ENCODE measurements at places on chromosomes 2 and 18.

GRCh38 chr2:11094021-11094810 is 61.1 kb upstream of the SLC66A3 start:
- DNase-seq: no peak

GRCh38 chr2:36413218-36413617 is 57.6 kb downstream of the CRIM1 start:
- no peak for DNase-seq

DNA sequence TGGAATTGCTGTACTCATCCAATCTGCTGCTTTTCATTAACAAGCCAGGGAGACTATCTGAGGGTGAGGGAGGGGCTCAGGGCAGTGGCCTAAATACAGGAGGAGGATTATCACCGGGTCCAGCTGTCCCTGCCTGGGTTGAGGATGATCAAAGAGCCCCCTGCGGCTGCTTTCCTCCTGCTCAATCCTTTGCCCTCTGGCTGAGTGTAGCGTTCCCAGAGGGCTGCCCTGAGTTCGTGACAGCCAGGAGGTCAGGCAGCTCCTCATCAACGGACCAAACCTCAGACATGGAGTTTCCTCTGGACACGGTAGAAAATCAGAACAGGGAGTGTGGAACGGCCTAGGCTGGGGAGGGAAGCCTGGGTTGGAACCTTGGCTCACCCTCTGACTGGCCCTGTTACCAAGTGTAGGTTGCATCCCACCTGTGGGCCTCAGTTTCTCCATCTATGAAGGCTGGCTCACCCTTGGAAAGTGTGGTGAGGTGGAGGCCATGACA is 23.5 kb downstream of the CIB4 start:
- no peak for DNase-seq

- no peak for DNase-seq
Measured at GRCh38 chr18:79695269-79695668, 15.7 kb downstream of the CTDP1 start.

- DNase-seq: no peak
Measured at GRCh38 chr18:57038395-57038794, 108.5 kb upstream of the BOD1L2 start.
